ENCODE measurements at places on chromosomes 13 and 19.
A peak's percentile ranks its signal among the peaks of the same experiment; 100 is the strongest.

- DNase-seq: peak; percentile 36
These were observed 333.9 kb downstream of the UQCRFS1 start for GRCh38 chr19:28878862-28879566.

GRCh38 chr13:36385489-36385888, 39.3 kb upstream of the SPART start:
- no peak for DNase-seq

DNA sequence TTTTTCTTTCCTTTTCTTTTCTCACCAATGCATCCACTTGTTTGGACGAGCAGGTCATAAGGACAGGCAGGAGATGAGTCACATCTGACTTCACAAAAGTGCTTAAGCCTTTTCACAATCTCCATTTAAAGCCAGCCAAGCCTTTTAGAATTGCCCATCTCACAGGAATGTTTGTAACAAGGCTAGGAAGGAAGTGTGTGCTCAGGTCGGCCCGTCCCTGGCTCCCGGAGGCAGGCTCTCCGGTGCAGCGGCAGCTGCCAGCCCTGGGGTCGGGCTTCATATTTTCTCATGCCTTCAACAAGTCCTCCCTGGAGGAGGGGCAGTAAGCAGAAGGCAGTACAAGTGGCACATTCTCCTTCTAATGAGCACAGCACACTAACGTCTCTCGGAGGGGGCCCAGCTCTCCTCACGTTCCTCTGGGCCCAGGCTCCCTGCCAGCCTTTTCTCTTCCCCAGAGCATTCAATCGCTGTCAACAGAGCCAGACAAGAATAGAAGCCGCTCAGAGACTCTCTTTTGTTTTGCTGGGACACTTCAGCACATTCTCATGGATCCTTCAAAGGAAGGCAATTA, 180.5 kb downstream of the COL4A1 start:
- DNase-seq: peak; percentile 37

GRCh38 chr19:13260883-13261653, 110.9 kb downstream of the IER2 start:
- DNase-seq: no peak

Data from NCI-H187 (cell line).